ENCODE measurements at places on chromosomes 5 and 9. TPM values are rescaled to one million over a fixed set of nuclear protein-coding genes. Genes with fewer than 3 reads are reported as not detected.

DNA sequence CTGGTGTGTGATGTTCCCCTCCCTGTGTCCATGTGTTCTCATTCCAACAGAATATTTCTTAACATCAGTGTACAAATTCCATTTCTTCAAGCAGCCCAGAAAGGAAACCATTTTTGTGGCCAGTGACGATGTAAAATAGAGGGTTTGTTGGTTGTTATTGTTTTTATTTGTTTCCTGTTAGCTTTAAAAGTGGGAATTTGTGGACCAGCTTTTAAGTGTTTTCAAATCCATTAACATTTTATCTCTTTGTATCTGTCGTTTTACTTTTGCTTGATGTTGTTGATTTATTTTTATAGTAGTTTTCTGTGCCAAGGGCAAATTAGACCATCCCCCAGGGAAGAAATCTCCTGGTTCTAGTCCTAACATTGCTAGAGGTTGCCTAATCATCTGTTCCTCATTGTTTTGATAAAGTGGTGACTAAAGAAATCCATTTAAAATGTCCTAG, 100.0 kb downstream of the GDNF start:
- no peak for DNase-seq

Gene CDH12
- total RNA-seq: not detected

DNA sequence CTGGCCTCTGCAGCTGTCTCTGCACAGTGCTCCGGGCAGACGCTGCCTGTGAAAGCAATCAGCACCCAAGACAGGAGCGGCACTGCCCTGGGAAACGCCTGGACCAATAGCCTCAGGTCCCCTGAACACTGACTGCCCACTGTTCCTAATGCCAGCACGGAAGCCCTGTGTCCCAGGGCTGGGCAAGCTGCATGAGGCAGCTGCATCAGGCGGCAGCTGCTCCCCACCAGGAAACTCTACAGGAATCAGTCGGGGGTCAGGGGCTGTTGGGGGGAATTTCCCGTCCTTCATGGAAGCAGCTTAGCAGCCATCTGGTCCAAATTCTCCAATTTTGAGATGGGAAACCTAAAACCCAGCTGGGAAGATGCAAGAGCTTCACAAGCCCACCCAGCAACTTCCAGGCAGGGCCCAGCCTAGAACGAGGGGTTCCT, 118.6 kb downstream of the VAV2 start:
- DNase-seq: no peak

- DNase-seq: no peak
Measured at GRCh38 chr9:87211669-87212068, 264.4 kb upstream of the GAS1 start.

All from mucosa of descending colon (tissue), 3 donors.